ENCODE measurements at places on chromosomes 5 and 9.

DNA sequence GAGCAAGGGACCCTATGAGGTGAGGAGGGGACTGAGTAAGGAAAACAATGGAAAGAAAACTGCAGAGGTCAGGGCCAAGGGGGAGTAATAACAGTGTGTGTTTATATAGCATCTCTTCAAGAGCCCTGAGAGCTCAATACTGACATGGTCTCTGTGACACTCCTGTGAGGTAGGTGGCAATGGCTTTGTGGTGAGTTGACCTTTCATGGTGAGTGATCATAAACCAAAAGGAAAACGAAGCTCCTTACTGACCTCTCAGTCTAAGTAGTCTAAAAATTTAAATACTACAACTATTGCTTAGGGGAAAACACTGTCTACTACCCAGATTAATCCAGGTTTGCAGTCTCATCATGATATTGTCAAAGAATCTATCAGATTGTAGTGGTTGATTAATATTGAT lies 130.9 kb downstream of the SNCAIP start:
- no peak for DNase-seq

DNA sequence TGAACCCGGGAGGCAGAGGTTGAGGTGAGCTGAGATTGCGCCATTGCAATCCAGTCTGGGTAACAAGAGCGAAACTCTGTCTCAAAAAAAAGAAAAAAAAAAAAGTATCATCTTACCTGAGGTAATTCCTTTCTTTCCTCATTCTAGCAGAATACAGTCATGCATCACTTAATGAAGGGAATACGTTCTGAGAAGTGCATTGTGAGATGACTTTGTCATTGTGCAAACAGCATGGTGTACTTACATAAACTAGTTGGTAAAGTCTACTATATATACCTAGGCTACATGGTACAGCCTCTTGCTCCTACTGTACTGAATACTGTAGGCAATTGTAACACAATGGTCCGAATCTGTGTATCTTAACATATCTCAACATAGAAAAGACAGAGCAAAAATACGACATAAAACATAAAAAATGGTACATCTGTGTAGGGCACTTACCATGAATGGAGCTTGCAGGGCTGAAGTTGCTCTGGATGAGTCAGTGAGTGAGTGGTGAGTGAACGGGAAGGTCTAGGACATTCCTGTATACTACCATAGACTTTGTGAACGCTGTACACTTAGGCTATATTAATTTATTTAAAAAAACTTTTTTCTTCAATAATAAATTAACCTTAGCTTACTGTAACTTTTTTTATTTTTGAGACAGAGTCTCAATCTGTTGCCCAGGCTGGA lies 100.4 kb downstream of the GLDC start:
- DNase-seq, result no peak

DNA sequence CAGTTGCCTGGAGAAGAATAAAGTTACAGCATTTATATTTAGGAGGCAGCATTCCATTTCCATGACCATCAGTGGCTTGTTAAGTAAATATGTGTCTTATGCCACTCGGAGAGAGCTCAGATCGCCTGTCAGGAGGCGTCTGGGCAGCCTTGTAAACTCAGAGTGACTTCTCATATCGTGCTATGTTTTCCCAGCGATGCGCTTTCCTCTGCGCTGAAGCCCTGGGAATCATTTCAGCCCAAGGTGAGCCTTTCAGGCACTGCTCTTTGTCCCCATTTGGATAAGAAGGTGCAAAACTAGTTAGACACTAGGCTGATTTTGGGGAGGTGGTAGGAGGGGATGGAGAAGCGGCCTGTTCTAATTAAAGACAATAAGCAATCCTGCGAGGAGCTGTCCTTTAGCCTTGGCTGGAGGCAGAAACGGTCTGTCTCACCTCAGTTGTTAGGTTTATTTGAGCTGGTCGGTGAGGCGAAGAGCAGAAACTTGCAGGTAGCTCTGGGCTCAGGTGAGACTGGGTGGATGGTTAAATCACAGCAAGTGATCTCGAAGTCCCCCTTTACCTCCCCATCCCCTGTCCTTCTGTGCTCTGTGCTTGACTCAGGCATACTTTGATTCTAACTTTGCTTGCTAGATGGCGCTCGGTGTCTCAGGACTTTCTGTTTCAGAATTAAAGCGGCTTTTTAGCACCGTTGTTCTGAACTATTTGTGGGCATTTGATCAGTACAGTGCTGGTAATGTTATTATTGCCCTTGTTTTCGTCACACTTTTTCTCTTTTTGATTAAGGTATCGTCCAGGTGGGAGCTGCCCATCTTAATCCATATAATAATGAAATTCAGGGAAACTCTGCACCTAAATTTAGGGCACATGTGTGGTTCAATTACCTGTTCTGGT lies 24.6 kb downstream of the NR2F1 start:
- no peak for DNase-seq

GRCh38 chr9:95726756-95727155 lies 148.7 kb upstream of the ERCC6L2 start:
- no peak for DNase-seq

DNA sequence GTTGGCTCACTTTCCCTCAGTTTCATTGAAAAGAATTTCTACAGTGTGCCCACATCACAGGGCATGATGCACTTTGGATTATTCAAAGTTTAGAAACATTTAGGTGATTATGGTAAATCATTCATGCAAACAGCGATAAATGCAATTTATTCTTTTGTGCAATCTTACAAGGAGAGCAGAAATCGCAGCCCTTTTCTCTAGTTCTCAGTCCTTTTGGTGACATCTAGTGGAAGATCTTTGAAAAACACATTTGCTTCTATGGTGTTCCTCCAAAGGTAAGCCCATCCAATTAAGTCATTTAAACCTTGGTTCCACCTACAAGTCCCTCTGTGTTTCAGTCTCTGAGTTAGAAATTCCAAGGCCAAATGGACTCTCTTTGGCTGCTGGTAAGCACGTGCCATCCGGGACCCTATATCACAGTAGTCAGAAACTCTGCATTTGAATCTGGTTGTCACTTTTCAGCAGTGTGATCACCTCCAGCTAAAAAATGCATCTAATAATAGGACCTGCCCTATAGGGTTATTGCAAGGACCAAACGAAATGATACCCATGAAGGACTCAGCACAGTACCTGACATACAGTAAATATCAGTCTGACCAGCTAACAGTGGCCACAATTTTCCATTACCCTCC lies 66.4 kb downstream of the MACROH2A1 start:
- peak; percentile 69 for DNase-seq

GRCh38 chr5:7976411-7977190 lies 107.7 kb downstream of the MTRR start:
- no peak for DNase-seq

DNA sequence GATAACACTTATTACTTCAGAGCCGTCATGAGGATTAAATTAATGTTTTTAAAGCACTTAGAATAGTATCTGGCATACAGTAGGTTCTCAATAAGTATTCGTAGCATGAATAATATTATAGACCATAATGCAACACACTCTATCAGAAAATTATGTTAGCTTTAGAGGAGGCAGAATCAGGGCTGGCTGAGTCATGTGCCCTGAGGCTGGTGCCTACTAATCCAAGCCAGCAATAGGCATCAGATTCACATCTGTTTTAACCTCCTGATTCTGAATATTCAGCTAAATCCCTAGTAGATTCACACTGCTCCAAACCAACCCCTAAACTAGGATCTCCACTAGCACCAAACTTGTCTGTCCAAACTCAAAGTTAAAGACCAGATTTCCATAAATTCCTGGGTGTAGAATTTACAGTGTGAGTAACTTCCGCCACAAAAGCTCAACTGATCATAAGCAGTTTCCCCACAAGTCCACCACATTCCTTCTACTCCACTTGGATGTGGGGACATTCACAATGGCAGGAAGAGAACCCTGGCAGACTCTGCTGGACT lies 170.0 kb upstream of the DAPK1 start:
- no peak for DNase-seq

- no peak for DNase-seq
Observed at GRCh38 chr5:35058374-35058788, 10.6 kb upstream of the AGXT2 start.

GRCh38 chr9:107054146-107054545 lies 191.2 kb downstream of the ZNF462 start:
- no peak for DNase-seq

GRCh38 chr5:57539281-57539701 lies 56.7 kb upstream of the ACTBL2 start:
- DNase-seq, result no peak

DNA sequence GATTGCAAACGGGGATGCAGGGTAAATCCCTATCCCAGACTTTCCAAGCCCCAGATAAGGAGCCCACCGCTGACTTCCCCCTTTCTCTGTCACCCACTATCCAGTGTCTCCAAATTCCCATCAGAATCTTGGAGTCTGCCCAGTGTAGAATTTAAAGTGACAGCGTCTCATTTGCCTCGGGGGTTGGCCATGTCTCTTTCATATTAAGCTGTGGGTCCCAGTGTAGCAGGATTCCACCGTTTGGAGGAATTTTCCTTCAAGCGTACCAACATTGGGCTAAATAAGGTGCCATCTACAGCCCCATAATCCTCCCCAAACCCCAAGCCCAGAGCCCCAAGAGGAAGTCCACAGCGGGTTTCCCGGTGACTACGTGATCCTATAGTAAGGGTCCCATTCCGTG lies 1.1 kb downstream of the BRINP1 start:
- DNase-seq, result no peak

DNA sequence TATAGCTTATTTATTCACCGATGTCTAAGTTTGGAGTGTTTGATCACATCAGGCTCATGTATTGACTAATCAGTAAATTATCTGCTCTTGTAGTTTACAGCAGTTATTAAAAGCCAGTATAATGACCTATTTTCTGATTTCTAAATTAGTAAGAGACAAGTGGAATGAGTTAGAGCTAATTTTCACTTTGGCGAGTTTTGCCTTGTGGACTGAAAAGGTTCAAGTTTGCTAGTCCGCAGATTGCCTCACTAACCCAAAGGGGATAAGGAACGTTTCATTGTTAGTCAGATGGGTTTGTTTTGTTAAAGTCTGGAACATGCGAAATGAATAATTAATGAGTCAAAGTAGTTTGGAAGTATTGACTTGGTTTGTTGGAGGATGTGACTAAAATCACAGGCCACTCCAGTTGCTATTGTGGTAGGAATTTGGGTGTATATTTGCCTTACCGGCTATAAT lies 40.1 kb downstream of the SMARCA2 start:
- DNase-seq, result no peak

- DNase-seq, result no peak
Observed at GRCh38 chr5:16754601-16755000, 137.8 kb upstream of the RETREG1 start.

DNA sequence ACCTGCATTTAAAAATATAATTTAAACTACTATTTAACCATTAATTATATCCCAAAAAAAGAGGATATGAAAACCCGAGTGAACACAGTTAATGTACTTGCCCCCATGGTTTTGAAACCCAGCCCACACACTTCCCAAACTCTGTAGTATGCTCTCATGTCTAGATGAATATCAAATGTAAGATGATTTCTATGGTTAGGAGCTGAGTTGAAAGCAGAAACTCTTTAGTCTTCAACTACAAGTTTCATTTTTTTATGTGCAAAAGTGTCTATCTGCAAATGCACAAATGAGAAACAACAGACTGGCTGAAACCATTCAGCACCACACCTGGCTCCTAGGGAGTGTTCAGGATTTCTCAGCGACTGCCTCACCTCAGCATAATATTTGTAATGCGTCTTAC lies 183.3 kb downstream of the SEMA5A start:
- no peak for DNase-seq

DNA sequence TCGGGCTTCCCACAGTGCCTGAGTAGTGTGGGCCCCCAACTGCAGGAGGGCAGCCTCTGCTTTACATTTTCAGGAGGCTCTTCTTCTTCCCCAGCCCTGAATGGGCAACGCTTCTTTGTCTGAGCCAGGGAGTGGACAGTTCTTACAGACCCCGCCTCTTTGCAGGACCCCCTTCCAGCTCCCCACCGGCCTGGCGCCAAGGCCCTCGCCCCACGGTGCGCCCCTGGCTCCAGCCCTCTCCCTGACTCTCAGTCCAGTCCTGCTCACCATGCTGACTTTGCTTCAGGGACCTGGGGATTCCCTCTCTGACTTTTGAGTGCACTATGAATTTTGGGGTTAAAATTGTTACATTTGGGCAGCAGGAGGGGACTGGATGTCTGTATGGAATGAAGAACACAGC lies 123.8 kb downstream of the HSD17B3 start:
- DNase-seq, result no peak

GRCh38 chr5:149682532-149683075 lies 47.5 kb upstream of the PPARGC1B start:
- no peak for DNase-seq

DNA sequence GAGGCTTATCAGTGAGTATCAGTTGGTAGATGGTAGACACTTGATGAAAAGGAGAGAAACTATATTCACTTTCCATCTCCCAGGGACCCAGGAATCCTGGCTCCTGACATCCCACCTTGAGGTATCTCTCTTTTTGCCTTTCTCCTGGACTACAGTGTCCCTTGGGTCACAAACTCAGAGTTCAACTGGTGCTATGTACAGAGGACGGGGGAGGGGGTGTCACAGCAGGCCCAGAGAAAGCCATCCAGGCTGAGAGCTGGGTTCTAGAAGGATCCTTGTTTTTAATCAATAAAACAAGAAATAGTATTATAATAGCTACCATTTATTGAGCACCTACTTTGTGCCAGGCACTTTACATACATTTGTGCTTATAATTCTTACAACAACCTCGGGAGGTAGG lies 10.3 kb downstream of the MYORG start:
- no peak for DNase-seq

- no peak for DNase-seq
Observed at GRCh38 chr9:99572567-99572966, 249.1 kb upstream of the NR4A3 start.

GRCh38 chr5:177004961-177005360 lies 1.6 kb downstream of the UIMC1 start:
- DNase-seq, result no peak

- DNase-seq, result peak; percentile 90
Observed at GRCh38 chr9:129496473-129497004, 124.4 kb downstream of the C9orf50 start.

DNA sequence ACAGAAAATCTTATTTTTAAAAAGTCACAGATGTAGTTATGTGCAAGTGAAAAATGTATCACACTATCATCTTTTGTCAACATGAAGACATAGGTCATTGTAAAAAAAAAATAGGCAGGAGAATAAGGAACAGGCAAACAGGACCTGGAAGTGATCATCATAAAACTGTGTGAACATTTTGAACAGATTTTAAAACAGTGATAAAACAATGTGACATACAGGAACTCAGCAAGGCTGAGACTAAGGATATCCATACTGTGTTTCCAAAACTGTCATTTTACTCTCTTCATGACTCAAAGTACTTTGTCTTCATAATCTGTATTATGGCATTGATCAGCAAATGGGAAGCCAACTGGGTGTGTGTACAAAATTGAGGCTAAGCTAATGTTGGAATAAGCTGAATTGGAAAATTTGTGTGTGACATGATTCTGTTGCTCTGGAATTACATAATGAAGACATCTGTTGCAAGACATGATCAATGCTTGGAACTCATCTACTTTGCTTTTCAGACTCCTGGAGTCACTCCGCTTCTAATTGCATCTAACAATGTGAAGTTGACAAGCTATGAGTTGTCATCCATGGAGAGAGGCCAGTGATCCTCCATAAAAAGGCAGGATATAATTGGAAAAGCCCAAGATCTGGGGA lies 978.7 kb upstream of the NUDT12 start:
- DNase-seq, result no peak

Measured in left renal cortex interstitium (tissue), 4 donors.